ENCODE measurements at places on chromosomes 5 and 9.

DNA sequence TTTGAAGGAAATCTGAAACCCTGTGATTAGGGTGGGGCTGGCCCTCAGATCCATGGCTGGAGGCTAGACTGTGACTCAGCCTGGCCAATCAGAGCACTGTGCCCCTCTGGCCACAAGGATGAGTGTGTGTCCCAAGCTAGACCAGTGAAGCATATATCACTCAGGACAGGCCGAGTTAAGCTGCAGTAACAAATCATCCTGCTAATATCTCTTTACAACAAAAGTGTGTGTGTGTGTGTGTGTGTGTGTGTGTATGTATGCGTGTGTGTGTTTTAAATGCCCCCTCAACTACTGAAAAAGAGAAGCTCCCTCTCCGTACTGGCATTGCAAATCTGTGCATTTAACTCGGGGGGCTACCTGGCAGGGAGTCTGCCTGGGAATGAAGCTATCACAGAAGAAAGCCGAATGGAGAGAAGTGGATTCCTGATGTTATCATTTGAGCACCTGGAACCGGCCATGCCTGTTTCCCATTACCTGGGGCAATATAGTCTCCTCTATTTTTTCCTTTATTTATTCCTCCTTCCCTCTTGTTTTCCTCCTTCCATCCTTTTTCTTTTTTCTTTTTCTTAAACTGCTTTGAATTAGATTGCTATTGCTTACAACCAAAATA is 25.6 kb downstream of the STC2 start:
- DNase-seq, result no peak

DNA sequence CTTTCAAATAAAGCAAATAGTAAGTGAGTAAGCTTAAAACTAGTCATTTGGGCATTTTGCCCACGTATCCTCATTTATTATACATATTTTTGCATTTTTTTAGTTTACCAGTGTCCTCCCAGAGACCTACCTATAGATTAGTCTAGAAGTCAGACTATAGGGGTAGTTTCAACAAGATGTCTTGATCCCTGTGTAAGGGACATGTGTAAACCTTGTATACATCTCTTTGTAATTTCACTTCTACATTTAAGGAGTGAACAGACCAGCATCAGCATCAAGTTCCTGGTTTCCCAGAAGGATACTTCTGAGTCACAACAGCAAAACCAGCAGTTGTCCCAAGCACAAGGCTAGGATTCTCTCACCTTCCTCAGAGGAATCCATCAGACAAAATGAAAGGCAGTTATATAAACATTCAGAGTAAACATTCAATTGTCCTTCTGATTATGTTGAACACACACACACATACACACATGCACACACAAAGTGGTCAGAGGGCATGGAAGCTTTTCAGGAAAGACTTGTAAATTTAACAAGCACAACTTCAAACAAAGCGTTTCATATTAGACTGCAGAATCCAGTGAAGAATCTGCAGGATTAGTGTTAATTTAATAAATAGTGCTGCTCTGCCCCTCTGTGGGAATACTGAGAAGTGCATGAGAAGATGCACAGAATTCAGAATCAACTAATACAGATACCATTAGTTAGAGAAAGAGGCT is 55.4 kb downstream of the HINT1 start:
- DNase-seq, result peak; percentile 69

DNA sequence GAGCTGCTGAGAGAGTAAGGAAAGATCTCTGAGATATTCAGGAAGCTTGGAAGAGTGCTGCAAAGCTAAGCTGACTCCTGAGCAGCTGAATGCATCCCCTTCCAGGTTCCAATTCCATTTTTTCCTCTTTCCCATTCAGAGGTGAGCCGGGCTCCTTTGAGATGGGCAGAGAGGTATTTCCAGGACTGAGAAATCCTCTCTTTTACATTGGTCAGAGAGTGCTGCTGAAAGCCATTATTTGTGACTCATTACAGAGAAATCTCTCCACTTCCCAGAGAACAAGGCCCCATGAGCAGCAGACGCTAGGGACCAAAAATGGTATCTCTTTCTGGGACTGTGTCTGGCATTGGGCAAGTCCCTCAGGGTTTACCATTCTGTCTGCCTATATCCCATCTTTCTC is 3.7 kb downstream of the MCTP1 start:
- DNase-seq, result no peak

GRCh38 chr9:109305801-109306200 is 15.1 kb downstream of the EPB41L4B start:
- no peak for DNase-seq

- no peak for DNase-seq
These were observed 8.9 kb upstream of the PLEKHG4B start for GRCh38 chr5:83029-83428.

DNA sequence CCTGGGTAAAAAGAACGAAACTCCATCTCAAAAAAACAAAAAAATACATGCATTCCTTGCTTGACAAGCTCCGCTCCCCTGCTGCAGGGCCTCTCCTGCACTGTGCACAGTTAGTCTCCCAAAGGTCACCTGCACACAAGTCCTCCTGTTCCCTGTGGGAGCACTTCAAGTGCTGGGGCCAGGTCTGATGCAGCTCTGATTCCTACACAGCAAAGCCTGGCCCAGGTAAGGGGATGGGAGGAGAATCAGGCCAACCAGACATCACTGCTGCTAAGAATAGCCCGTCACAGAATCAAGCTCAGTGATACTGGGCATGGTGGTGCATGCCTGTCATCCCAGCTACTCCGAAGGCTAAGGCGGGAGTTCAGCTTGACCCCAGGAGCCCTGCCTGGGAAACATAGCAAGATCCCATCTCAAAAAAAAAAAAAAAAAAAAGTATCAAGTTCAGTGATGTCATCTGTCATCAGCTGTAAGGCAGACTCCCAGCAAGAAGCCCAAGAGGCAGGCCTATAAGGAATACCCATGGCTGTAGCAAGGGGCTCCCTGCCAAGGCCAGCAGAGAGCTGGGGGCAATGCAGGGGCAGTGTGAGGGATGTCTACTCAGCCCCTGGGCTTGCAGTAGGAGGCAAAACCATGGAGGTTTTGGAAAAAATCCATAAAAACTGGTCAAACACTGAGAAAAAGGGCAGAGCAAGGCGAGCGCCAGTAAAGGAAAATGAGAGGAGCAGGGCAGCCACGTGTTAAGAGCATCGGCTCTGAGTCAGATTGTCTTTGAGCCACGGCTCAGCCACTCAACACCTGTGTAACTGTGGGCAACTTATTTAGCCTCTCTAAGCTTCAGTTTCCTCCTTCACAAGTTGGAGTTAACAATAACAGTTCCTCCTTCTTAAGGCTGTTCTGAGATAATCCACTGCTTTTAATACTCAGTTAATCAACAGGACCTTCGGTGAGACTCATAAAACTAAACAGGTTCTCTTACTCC is 3.2 kb downstream of the TPM2 start:
- no peak for DNase-seq

DNA sequence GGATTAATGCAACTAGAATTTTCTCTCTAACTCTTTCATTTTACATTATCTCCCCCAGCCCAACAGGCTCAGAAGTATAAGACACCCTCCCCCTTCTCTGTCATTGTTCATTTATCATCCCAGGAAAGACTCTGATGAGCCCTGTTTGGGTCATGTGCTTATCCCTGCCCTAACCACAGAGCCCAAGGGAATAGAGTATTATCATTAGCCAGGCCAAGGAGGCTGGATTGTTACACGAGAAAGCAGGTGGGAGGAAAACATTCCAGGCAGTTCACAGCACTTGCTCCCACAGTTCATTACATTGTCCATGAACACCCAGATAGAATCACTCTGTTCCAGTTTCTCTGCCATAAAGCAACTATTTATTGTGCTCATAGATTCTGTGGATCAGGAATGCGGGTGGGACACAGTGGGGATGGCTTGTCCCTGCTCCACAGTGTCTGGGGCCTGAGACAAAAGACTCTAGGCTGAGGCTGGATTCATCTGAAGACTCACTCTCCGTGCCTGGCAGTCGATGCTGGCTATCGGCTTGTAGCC is 59.5 kb upstream of the TMEM215 start:
- no peak for DNase-seq

GRCh38 chr9:126614088-126614454 is 343 bp downstream of the LMX1B start:
- DNase-seq, result no peak

GRCh38 chr5:54909911-54910870 is 75.2 kb downstream of the ESM1 start:
- DNase-seq, result no peak

GRCh38 chr5:54775645-54776044 is 209.7 kb downstream of the ESM1 start:
- DNase-seq, result no peak

DNA sequence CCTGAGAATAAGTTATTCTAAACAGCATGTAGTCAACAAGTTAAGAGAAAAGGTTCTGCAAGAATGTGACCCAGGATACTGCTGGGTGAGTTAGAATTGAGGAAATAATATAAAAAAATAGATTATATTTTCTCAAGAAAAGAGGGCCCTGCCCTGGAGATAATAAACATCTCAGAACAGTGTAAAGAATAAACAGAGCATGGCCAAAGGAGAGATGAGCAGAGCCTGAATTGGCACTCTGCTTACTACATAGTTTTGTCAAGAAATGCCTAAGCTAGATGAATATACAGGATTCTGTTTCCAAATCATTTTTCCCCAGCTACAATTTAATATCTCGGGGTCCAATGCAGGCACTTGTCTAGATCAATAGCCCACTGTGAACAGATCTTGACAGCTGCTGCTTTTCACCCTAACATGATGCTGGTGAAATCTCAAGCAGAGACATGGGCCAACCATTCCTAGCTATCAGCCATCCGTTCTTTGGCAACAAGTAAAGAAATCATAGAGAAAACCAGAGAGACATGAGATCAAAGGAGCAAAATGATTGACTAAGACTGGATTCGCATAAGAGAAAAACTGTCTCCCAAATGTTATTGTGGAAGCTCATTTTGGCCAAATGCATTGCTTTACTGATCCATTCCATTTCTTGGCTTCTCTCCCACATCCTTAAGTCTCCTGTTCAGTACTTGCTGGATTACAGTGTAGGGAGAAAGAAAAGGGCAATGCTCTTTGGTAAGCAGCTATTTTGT is 173.2 kb downstream of the PRELID2 start:
- DNase-seq, result no peak

DNA sequence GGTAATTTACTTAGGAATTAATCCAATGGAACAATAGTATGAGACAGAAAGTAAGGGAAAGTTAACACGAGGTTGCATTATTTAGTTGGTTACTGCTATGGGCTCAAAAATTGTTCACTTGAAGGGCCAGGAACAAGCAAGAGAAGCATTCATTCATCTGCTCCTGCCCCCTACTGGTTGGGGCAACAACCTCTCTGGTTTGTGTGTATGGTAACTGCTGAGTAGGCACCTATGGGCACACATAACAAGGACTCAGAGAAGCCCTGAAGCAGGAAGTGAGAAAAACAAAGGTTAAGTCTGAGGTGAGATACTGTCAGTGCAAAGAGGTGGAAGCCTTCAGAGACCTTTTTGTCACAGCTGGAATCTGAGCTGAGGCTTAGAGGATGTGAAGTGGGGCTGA is 34.4 kb upstream of the RANBP6 start:
- no peak for DNase-seq

DNA sequence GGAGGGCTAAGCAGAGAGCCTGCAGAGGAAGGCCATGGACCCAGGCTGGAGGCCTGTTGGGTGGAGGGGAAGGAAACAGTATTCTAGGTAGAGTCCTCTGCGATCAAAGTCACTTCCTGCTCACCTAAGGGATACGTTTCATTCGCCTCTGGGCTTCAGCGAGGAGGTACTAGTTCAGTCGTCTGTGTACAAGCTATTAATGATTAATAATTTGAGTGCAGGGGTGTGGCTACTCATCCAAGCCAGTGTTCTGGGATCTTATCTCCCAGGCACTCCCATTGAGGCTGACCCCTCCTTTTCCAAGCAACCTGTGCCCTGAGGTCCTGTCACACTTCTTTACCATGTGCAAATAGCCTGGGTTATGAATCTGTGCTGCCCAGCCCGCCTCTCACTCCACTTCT is 25.2 kb downstream of the RALGPS1 start:
- no peak for DNase-seq

GRCh38 chr9:2085716-2086115 is 70.6 kb downstream of the SMARCA2 start:
- DNase-seq, result no peak

GRCh38 chr9:93508207-93508606 is 54.8 kb upstream of the FAM120AOS start:
- DNase-seq, result no peak

DNA sequence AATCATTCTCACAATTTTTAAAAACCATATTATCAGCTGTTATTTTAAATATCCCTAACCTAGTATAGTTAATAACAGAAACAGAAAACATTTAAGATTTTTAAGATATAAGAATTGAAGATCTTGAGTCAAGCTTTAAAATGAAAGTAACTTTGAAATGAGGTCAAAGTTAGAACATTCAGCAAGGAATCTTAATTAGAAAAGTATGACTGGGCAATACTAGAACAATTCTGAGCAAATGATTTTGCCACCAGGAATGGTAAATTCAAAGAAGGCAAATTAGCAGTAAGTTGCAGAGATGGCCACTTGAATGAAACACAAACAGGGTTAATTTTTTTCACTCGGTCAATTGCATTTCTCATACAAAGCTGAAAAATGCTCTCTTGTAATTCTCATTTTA is 117.9 kb downstream of the NXNL2 start:
- no peak for DNase-seq

DNA sequence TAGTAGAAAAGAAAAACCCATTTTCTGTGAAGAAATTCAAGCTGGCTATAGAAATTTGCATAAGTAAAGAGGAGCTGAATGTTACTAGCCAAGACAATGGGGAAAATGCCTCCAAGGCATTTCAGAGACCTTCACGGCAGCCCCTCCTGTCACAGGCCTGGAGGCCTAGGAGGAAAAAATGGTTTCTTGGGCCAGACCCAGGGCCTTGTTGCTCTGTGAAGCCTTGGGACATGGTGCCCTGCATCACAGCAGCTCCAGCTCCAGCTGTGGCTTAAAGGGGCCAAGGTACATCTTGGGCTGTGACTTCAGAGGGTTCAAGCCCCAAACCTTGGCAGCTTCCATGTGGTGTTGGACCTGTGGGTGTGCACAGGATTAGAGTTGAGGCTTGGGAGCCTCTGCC is 130.0 kb upstream of the DMRTA1 start:
- DNase-seq, result no peak

- DNase-seq, result no peak
These were observed 3.8 kb downstream of the RHOBTB3 start for GRCh38 chr5:95734906-95735305.

DNA sequence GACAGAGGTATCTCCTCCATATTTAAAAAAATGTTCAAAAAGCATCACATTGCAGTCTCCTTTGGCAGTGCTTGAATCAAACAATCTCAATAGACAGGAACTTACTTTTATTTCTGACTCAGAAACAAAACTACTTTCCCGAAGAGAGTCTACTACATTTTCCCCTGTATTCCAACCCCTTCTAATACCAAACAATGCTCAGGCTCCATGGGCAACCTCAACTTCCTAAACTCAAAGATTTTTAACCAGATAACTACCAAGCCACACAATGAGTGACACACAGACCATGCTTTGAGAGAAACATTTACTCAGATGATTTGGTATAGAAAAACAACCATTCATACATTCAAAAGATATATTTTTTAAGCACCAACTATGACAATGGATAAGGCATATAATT is 70.5 kb downstream of the APBA1 start:
- DNase-seq, result no peak

DNA sequence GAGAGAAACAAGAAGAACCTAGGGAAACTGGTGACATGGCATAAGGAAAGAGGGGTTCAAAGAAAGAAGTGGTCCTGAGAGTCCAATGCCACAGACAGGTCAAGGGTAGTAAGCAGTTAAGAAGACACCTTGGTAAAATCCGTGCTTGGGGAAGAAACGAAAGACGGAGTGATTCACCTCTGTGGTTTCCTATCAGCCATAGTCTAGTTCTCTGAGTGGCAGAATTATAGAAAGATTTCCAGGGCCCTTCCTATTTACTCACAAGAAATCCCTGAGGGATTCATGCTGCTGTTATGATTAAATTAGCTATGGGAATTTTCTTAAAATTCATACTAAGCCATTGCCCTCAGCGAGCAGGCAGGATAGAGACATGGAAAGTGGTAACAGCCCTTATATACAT is 31.7 kb downstream of the IL33 start:
- DNase-seq, result no peak
